Type B pancreatic cell (in vitro differentiated cells): ENCODE measurements at places on chromosomes 12 and 14. TPM values are rescaled to one million over a fixed set of nuclear protein-coding genes. Genes with fewer than 3 reads are reported as not detected.

The FLVCR2 gene
- total RNA-seq, result 5.6 and 11.8 TPM in 2 replicates

The AP5M1 gene
- total RNA-seq, result 40.6 and 55.8 TPM in 2 replicates

The E2F7 gene
- total RNA-seq, result 7.4 and 24.8 TPM in 2 replicates

The FAM181A gene
- total RNA-seq, result 1.2 TPM in 1 of 2 replicates, not detected in the other

The DNAJC22 gene
- total RNA-seq, result 3.6 and 5.0 TPM in 2 replicates

The SLC25A21 gene
- total RNA-seq, result 0.55 and 0.58 TPM in 2 replicates

The RNF212B gene
- total RNA-seq, result not detected in 2 replicates

The TSPAN11 gene
- total RNA-seq, result 9.5 and 52.3 TPM in 2 replicates

The NXPH4 gene
- total RNA-seq, result 15.1 and 45.5 TPM in 2 replicates

The EGLN3 gene
- total RNA-seq, result 13.2 and 13.6 TPM in 2 replicates

The CLMN gene
- 10.2 and 23.0 TPM in 2 replicates for total RNA-seq

The SOAT2 gene
- 0.97 and 1.9 TPM in 2 replicates for total RNA-seq

The PALS1 gene
- total RNA-seq, result 25.8 and 26.1 TPM in 2 replicates

The DHRS4L2 gene
- total RNA-seq, result 16.0 and 18.0 TPM in 2 replicates

The MUCL1 gene
- not detected in 2 replicates for total RNA-seq

The PLEK2 gene
- 1.2 TPM in 1 of 2 replicates, not detected in the other for total RNA-seq

The STX2 gene
- 8.2 and 17.3 TPM in 2 replicates for total RNA-seq

The IAPP gene
- 10.0 and 10.4 TPM in 2 replicates for total RNA-seq

The ATP23 gene
- total RNA-seq, result 5.2 and 9.7 TPM in 2 replicates

The CHGA gene
- total RNA-seq, result 1,527 and 3,424 TPM in 2 replicates

The TAS2R42 gene
- not detected in 2 replicates for total RNA-seq

The PPP1R1A gene
- total RNA-seq, result 24.9 and 43.3 TPM in 2 replicates

The IFNG-AS1 gene
- not detected in 2 replicates for total RNA-seq

The KLC1 gene
- 125 and 145 TPM in 2 replicates for total RNA-seq
